ENCODE measurements at places on chromosomes 2 and 18.

GRCh38 chr2:203751685-203752271 lies 45.3 kb downstream of the CD28 start:
- no peak for DNase-seq

DNA sequence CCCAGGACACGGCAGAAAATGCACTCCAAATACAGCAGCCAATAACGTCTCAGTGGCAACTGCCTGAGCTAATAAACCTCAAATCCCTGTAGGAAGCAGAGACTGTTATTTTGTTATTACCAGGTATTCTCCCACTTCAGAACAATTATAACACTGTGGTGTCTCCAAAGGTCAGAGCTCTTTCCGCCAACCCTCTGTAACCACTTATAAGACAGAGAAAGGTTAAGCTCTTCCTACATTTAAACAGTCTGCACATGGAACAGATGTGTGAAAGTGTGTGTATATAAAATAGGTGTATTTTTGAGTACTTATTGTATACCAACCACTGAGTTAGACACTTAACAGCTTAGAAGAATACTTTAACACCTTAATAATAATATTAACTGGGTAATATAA lies 64.1 kb downstream of the FBXO15 start:
- no peak for DNase-seq

GRCh38 chr2:66432801-66433694 lies 1.9 kb upstream of the MEIS1 start:
- DNase-seq: no peak

DNA sequence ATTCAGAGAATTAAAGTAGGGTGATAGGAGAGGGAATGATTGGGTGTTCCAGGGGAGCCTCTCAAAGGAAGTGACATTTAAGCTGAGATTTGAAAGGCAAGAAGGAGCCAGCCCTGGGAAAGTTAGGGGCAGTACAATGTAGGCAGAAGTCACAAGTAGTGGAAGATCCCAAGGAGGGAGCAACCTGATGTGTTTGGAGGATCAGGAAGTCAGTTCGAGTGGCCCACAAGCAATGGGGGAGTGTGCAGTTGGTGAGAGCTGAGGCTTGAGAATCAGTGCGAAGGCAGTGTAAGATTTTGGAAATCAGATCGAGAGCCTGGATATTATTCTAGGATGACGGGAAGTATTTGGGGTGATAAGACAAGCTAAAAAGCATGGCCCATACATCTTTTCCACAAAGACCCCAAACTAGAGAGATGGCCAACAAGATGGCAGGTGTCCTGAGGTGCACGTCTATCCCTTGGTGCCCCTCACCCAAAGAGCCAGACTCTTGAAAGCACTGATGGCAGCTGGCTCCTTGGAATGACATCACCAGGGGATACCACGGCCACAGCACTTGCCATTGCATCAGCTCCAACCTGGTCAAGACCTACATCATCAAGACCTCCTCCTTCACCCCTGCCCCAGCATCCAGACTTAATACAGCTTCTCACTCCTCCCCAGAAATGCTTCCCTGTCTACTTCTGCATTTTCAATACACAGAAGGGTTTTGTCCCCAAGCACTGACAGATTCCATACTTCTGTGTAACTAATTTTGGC lies 127.3 kb downstream of the BCL2 start:
- no peak for DNase-seq

DNA sequence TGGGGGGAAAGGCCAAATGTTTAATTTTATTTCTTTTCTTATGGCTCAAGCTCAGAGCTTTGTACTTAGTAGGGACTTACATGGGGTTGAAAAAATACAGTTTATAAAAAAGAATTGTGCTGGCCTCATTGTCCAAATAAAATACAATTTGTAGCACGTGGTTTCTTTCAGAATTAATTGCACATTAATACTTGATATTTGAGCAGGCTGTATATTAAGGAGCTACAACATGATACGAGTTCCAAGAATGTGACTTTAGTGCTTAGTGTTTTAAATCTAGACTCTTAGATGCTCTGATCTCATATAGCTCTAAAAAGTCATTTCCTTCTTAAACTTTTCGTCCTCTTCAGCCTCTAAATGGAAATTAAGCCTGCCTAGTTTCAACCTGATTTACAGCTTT lies 46.4 kb upstream of the RASGRP3 start:
- DNase-seq: no peak

GRCh38 chr2:217182926-217183325 lies 323.1 kb upstream of the TNP1 start:
- no peak for DNase-seq

Measured in activated CD8-positive, alpha-beta memory T cell treated with anti-CD3 and anti-CD28 coated beads for 1 hour (primary cell).